ENCODE measurements at places on chromosomes 5 and 9. TPM values are rescaled to one million over a fixed set of nuclear protein-coding genes. Genes with fewer than 3 reads are reported as not detected.

- DNase-seq: no peak
These were observed 27.9 kb downstream of the ANXA1 start for GRCh38 chr9:73179589-73179988.

DNA sequence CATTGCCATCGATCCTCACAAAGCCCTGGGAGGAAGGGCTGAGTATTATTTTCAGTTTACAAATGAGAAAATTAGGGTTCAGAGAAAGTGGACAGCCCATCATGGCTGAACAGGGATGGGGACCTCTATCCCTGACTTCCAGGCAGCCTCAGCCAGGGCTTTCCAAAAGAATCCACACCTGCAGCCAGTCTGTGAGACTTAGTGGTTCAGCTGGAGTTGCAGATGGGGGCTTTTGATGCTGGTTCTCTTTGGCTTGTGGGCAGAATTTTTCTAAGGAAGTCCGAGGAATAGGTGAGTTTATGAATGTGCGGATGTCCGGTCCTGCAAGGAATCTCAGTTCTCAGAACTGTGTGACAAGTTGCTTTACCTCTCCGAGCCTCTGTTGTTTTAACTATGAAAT, 138.1 kb downstream of the RGS3 start:
- no peak for DNase-seq

GRCh38 chr5:141022384-141022783, 28.8 kb upstream of the PCDHB1 start:
- no peak for DNase-seq

GRCh38 chr5:12141496-12141895, 237.2 kb upstream of the CTNND2 start:
- DNase-seq: no peak

GRCh38 chr9:16918920-16919319, 48.5 kb upstream of the BNC2 start:
- no peak for DNase-seq

The C9orf50 gene
- not detected for polyA plus RNA-seq

The LHX3 gene
- polyA plus RNA-seq: 0.07 TPM

The RUSC2 gene
- polyA plus RNA-seq: 0.27 TPM

DNA sequence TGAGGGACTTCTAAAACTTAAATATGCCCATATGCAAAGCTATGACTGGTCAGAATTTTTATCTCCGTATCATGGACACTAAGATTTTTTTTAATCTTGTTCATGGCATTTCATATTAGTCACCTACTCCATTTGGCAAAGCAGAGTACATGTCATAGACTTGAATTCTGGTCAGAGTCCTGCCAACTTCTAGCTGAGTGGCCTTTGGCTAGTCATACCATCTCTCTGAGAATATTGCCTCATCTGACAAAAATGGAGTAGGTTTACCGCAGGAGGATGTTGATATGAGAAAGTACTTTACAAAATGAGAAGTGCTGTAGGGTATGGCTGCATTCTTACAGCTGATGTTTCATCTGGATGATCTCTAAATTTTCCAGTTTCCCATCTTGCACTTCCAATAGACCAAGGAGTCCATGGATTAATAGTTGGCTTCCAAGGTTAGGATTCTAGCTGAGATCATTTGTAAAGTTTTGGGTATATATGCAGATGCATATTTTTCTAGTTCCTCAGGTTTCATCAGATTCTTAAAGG, 150.8 kb upstream of the NR3C1 start:
- DNase-seq: no peak

Data from B cell (primary cell).